ENCODE measurements at places on chromosomes 6 and 20.

- DNase-seq: no peak
Observed at GRCh38 chr20:5268449-5268848, 48.3 kb downstream of the PROKR2 start.

DNA sequence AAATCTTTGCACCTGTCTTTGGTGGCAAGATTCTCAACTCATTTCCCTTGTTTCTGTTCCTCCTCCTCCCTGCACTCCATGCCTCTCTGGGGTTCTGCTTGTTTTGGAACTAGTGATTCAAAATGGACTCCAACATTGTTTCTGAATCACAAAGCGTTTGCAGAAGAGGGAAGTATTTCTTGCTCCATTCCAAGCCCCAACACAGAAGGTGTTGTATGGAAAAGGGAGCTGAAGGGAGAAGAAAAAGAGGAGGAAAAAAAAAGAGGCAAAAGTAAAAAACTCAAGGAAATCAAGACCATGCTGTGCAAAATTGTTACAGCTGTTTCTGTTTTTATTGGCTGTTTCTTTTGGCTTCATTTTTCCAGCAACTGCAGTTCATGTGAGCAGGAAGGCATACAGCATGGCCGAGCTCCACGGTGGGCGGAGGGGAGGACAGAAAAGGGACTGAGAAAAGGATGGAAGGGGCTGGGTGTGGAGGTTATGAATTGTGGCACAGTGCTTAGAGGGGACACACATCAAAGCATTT is 66.9 kb upstream of the PRL start:
- no peak for DNase-seq

DNA sequence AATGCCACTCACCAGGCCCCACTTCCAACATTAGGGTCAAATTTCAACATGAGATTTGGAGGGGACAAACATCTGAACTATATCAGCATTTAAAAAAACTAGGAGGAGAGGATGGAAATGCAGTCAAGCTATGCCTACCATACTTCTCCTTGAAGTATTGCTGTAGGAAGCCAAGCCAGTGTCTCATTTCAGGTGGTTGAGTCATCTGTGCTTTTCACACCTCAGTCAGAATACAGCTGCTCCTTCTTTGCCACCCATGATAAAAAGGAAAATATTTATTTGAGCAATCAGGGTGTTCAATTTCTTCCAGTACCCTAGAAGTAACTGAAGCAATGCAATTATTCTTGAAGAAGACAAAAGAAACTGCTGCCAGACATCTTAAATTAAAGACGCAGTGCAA is 47.0 kb upstream of the EEF1E1 start:
- no peak for DNase-seq

GRCh38 chr20:48824830-48825565 is 2.8 kb downstream of the PREX1 start:
- no peak for DNase-seq

- DNase-seq: no peak
Observed at GRCh38 chr6:84688141-84688873, 76.1 kb downstream of the TBX18 start.

DNA sequence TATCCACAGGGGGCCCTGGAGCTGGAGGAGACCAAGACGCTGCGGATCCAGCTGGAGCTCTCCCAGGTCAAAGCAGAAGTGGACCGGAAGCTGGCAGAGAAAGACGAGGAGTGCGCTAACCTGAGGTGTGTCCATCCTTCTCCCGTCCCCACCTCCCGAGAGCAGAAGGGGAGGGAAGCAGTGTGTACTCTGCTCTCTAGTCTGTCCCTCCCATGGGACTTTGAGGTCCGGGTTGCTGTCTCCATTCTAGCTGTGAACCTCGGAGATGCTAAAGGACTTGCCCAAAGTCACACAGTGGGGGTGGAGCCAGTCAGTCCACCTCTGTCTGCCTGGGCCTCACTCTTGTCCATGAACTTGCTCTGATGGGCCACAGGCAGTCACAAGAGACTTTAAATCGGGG is 44.1 kb downstream of the MYH7B start:
- DNase-seq: no peak

DNA sequence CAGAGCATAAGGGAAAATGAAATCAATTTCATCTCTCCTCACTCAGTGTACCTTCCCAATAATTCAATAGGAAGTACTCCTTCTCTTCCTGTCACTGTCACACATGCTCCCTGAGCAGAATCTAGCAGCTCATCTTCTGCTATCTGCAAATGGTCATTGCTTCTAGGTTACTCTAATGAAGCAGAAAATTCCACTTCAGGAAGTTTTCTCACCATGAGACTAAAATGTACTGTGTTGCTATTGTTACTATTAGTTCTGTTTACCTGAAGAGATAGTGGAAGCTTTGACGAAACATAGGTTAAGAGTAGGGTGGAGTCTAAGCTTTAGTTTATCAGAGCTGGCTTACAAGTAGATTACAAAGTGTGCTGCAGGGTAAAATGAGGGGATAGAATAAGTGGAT is 52.8 kb downstream of the RFX6 start:
- DNase-seq: no peak

- DNase-seq: no peak
Observed at GRCh38 chr20:48758206-48758820, 69.5 kb downstream of the PREX1 start.

DNA sequence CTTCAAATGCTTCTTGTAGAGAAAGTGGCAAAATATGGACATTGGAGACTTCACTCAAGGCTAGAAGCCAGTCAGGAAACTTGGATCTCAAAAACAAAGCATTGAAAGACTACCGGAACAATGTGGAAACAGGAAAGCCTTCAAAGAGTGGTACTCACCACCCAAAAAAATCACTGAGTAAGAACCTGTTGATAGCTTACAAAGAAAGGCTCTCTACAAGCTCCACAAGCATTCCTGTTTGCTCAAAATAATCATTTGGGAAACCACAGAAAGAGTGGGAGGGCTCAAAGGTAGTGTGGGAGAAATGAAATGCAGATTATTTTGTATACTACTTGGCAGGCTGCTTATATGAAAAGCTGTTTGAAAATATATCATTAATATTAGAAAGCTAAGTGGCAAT is 9.5 kb upstream of the DST start:
- DNase-seq: no peak

Data from mesothelial cell of epicardium (in vitro differentiated cells).